OCI-M1 (cell line): ENCODE measurements at places on chromosomes 1 and 21.

- DNase-seq, result no peak
Observed at GRCh38 chr1:227770812-227771211, 35.6 kb downstream of the SNAP47 start.

GRCh38 chr21:18369115-18369514, 34.5 kb downstream of the TMPRSS15 start:
- DNase-seq, result peak; percentile 86

- DNase-seq, result no peak
Observed at GRCh38 chr1:8506995-8507615, 189.2 kb downstream of the SLC45A1 start.

DNA sequence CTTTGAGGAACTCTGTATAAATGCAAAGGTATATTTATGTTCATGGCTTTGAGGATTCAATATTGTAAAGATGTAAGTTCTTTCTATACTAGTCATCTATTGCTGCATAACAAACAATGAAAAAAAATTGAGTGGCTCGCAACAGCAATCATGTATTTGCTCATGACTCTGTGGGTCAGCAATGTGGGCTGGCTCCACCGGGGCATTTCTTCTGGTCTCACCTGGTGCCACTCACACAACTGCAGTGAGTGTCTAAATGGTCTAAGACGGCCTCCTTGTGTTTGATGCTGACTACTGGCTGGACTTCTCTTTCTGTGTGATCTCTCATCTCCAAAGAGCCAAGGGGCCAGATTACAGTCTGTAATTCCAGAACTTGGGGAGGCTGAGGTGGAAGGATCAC, 45.1 kb upstream of the EXO1 start:
- DNase-seq, result no peak

DNA sequence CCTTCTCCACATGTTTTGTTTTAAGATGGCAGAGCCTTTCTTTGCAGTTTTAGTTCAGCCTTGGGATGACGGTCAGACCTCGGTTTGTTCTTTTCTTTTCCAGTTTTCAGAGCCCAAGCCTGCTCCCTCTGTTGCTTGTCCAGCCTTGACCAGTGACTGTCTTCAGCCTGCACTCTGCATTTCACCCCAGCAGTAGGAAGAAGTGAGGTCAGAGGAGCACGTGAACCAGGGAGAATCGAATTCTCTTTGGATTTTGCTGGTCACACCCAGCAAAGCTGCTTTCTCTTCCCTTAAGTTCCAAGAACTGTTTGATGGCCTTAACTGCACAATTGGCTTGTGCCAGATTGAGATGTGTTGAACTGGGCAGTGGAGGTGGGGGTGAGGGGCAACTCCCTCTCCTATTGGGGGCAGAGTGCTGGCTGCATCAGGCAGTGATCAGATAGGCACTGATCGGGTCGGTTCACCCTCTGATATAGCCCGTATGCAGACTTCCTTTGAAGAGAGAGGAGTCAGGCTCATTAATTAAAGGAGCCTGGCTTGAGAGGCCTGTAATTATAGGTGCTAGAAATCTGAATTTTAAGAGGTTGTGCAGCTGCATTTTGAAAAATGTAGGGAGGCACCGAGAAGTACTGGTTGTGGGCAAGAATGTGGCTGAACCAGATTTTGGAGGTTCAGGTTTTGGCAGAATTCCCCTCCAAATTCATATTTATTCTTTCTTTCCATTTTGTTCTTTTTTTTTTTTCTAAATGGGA, 42.4 kb downstream of the PEX14 start:
- peak; percentile 55 for DNase-seq

DNA sequence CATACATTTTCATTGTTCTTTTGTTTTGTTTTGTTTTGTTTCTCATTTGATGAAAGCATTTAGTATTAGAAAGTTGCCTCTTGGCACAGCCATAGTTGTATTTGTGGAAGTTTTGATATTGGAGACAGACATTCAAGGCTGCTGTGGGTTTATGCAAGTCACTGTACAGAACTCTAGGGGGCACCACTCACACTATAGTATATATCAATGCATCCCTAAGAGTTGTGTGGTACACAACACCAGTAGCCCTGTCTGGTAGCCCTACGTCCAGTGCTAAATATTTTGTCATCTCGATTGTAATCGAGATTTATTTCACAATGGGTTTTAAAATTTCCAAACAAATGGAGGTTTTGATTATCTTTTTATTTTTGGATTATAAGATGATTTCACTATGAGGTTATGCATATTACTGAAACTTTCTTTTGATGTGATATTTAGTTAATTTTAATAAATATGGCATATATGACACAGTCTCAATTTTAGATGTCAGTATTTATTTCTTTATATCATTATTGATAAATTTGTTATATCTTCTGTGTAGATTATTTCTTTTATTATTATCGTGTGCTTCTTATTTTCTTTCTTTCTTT, 112.2 kb downstream of the NR5A2 start:
- DNase-seq, result peak; percentile 84

- DNase-seq, result no peak
Observed at GRCh38 chr21:39012326-39013230, 170.7 kb downstream of the PSMG1 start.
